Activated T-helper 17 cell treated with anti-CD3 and anti-CD28 coated beads, Interleukin-2, amount 50 U/mL, for 72 hours (primary cell): ENCODE measurements at places on chromosomes 3 and 15.

DNA sequence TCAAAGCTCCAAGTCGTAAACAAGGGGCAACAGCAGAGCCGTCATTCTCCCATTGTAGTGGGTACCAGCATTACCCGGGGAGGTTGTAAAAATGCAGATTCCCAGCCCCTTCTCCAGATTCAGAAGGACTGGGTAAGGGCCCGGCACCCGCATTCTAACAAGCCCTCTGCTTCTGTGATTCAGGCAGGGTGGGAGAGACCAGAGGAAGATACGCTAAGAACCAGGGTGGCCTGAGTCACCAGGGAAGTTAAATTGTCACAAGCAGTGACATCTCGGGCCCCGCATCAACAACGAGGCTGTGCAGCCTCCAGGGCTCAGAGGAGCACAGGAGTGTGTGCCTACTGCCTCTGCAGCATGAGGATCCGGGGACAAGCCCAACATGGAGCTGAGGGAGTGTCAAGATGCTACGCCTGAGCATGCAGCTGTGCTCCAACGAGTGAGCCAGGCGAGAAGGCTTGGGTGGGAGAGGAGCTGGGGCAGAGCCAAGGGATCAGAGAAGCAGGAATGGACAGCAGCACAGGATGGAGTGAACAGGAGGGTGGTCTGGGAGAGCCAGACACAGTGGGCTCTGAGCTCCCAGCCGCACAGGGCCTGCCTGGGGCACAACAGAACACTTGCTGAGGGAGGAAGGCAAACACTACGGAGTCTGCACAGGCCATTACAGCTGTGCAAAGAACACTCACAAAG lies 68.5 kb downstream of the CPN2 start:
- no peak for ATAC-seq

DNA sequence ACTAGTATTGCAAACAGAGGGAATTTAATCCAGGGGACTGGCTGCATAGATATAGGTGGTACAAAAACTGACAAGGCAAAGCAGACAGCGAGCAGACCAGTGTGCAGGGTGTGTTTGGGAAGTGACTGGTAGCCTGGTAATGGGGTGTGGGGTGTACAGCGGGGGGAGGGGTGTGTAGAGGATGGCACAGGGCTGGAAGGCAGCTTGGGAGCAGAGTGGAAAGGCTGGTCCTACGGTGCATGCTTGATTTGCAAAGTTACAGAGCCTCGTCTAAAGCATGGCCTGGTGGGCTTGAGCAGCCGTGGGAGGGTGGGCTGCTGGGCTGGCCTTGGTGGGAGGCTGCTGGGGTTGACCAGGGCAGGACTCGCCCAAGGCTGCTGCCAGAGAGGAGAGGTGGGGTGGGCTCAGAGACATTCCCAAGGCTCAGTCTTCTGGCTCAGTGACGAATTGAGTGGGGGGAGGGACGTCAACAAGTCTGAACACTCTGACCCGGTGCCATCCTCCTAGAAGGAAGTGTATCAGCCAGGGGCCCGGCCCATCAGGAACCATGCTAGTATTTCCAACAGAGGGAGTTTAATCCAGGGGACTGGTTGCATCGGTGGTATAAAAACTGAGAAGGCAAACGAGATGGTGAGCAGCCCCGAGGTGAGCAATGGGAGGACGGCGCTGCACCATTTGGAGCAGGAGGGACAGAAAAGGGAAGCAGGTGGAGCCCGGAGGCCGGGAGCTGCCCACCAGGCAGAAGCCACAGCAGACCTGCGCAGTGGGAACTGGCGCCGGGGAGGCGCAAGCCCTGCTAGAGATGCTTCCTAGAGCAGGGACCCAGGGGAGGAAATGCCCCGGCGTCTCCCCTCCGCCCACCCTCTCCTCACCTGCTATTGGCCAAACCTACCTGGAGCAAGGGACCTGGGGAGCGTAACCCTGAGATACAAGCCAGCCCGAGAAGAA lies 29.2 kb downstream of the CPN2 start:
- no peak for ATAC-seq

DNA sequence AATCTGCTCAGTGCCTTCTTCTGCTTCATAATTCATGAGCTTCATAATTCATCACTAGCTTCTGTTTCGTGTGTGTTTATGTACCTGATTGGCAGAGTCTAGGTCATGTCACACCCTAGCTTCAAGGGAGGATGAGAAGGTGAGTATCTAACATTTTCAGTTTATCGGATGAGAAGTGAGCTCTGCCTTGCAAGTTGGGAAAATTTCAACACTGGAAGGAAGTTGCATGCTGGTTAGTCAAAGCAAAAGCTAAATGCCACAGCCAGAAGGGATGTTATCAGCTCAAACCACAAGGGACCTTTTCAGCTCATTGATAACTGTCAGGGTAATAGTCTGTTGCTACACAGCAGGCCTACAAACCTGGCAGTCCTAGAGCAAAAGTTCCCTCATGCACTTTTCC lies 7.3 kb upstream of the TNFSF10 start:
- peak; percentile 54 for ATAC-seq

DNA sequence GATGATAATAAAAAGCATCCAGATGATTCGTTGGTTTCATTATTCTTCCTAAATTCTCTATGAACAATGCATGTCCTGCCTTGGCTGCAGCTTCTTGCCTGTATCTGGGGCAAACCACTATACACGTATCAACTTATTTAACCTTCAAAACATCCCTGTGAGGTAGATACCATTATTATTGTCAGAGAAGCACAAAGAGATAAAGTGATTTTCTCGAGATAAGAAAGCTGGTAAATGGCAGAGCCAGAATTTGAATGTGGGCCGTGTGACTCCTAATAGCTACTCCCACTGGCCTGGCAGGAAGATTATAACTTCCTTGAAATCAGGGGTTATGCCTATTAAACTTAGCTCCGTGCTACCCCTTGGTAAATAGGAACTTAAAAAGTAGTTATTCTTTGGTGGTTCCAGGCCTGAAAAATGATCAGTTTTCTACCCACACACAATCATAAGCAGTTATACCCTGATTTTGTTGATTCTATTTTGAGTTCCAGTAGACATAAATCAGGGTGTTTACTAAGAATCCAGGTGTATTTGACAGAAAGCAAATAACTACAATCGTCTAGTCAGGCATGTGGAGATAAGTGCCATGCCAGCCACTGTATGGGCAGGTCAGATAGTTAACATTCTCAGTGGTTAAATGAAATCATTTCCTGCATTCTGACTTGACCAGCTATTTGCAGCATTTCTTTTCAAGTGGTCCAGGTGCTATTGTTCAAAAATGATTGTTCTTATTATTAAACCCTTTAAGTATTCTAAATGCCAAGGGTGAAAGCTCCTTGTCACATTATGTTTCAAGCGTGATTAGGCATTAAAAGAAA lies 99.2 kb upstream of the LRRN1 start:
- no peak for ATAC-seq

DNA sequence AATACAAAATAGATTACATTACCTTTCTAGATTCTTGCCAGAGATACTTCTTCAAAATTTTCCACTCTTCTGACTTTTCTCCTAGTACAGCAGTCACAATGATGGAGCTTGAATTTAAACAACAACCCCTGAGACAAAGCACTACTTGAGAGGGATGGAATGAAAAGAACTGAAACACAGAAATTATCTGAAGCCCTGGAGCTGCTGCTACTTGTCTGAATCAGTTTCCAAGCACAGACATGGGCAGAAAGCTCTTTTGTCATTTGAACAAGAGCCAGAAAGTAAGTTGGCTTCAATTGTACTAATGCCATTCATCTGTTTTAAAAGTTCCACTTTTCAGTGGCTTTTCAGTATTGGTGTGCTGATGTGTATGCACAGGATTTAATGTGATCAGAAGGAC lies 718.5 kb upstream of the ARPP21 start:
- ATAC-seq = no peak
